ENCODE measurements at places on chromosomes 13 and 19.

DNA sequence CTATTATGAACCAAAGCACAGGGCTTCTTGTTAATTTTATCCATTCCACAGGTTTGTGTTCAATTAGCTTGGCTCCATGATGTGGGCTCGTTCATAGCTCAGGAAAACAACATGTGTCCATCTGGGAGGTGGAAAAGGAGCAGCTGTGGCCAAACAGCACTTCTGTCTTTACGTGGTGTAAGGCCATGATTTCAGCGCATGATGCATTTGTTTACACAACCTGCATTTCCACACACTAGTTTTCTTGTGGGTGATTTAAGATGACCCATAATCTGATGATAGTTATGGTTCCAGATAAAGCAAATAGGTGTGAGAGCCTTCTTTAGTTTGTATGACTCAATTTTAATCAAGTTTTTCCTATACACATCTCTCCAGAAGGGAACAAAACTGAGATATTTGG, 101.7 kb downstream of the TNFRSF19 start:
- DNase-seq = no peak

DNA sequence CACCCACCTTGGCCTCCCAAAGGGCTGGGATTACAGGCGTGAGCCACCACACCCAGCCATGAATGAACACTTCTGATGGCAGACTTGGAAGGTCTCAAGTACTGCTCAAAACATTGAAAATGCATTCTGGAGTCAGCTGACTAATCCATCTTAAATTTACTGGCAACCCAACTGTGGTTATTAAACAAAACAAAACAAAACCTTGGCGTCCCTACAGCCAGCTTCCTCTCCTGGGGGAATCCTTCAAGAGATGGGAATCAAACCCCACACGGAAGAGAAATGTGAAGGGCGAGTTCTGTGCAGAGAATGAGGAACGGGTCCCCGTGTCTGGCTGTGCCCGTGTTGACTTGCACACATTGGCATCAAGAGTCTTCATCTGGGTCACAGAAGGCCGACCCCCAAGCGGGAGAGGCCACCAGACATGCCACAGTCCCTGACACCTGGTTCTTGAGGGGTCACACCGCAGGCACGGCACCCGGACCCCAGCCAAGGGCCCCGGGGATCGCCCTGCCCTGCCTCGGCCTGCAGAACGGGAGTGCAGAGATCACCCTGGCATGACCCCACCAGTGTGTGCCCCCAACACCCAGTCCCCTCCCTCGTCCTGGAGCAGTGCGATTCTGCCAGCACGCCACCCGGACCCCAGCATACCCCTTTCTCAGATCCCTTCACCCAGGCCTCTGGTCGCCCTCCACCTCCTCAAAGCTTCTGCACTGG, 3.2 kb downstream of the MAP2K2 start:
- no peak for DNase-seq

GRCh38 chr19:19459707-19460251, 54.3 kb downstream of the GATAD2A start:
- DNase-seq = peak; percentile 4

- no peak for DNase-seq
Measured at GRCh38 chr19:43569657-43570056, 5.7 kb downstream of the XRCC1 start.

GRCh38 chr19:21323000-21323399, 6.2 kb downstream of the ZNF708 start:
- no peak for DNase-seq

DNA sequence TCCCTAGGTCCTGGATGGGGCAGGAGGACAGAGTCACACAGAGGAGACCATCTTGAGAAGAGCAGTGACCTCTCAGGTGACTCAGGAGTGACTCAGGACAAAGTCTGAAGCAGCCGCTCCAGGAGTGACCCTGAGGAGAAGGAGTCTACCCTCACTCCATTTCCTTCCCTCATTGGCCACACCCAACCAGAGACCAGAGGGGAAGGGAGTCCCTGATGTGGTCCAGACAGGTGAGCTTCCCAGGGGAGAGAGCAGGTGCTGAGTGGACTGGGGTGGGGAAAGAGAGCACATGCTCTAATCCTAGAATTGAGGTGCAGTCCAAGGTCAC, 75.5 kb upstream of the MEDAG start:
- DNase-seq = no peak

GRCh38 chr19:7729831-7730285, 2.1 kb downstream of the CLEC4G start:
- no peak for DNase-seq

GRCh38 chr13:43128504-43128961, 105.1 kb downstream of the DNAJC15 start:
- DNase-seq = no peak

DNA sequence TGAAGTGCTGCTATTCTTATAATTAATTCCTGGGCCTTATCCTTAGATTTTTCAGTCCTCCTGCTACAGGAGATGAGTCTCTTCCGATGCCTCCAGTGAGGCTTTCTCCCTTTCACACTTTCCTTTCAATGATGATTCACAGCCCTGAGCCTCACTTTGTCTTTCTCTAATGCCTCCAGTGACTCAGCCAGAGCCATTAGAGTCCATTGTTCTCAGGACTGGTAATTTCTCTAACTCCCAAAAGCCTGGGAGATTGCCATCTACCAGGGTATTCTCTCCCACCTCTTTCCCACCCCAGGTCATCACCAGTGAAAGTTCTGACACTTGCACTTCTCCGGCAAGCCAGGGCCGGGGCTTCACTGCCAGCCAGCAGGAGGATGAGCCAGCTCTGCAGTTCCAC, 49.6 kb upstream of the ARGLU1 start:
- no peak for DNase-seq

DNA sequence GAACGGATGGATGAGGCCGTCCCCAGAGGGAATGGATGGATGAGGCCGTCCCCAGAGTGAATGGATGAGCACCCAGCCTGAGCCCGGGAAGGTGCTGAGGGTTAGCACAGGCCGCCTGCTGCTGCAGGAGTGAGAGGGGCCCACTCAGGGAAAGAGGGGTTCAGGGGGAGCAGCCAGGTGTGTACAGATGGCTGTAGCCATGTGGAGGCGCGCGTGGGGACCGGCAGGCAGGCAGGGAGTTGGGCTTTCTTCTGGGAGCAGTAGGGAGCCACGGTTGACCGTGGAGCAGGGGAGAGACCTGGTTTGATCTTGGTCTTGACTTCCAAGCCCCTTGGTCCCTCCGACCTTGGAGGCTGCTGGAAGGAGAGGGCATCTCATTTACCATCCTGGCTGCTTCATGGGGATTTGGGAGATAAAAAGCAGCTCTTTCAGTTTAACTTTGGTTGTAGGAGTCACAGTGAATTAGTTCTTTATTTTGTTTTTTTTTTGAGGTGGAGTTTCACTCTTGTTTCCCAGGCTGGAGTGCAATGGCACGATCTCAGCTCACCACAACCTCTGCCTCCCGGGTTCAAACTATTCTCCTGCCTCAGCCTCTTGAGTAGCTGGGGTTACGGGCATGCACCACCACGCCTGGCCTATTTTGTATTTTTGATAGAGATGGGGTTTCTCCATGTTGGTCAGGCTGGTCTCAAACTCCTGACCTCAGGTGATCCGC, 24.7 kb downstream of the ARID3A start:
- DNase-seq = no peak

DNA sequence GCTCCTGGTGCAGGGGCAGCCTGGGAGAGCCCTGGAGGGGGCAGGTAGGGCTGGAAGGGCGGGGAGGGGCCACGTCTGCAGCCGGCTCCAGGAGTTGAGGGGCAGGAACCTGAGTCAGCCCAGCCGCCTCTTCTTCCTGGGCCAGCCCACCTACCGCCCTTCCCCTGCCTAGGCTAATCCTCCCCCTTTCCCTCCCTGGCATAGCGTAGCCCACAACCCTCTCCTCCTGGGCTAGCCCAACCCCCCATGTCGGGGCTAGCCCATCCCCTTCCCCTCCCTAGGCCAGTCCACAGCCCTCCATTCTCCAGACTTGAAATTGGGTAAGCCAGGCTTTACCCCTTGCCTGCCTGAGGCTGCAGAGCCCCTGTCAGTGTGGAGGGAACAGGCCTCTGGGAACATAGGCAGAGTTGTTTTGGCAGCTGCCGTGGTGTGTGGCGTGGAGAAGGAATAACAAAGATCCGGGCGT, 20.6 kb upstream of the WDR18 start:
- DNase-seq = no peak

DNA sequence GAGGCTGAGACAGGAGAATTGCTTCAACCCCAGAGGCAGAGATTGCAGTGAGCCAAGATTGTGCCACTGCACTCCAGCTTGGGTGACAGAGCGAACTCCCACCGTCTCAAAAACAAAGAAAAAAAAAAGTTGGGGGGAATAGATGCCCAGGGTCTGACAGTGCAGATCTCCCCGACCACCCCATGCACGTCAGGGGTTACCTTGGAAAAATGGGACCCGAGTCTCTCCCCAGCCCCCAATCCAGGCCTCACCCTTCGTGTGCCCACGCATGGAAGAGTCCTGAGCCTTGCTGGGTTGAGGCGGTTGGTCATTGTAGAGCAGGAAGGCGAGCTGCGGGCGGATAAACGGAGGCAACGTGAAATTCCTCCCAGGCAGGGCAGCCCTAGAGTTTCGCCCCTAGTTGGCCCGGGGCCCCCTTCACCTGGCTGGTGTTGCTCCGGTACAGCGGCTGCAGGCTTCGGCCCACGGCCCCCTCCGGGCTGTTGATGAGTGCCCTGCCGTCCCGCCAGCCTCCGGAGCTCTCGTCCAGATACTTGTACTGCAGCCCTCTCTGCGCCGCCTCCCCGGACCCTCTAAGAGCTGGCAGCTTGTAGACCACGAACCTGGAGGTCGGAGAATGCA, 588 bp downstream of the DNASE2 start:
- DNase-seq = no peak

GRCh38 chr13:106100171-106100919, 435.1 kb downstream of the EFNB2 start:
- no peak for DNase-seq

GRCh38 chr13:107512551-107512950, 702.8 kb downstream of the LIG4 start:
- no peak for DNase-seq

- no peak for DNase-seq
Measured at GRCh38 chr19:34961775-34962686, 2.0 kb downstream of the ZNF792 start.

GRCh38 chr13:80430561-80430960, 89.6 kb upstream of the SPRY2 start:
- no peak for DNase-seq

DNA sequence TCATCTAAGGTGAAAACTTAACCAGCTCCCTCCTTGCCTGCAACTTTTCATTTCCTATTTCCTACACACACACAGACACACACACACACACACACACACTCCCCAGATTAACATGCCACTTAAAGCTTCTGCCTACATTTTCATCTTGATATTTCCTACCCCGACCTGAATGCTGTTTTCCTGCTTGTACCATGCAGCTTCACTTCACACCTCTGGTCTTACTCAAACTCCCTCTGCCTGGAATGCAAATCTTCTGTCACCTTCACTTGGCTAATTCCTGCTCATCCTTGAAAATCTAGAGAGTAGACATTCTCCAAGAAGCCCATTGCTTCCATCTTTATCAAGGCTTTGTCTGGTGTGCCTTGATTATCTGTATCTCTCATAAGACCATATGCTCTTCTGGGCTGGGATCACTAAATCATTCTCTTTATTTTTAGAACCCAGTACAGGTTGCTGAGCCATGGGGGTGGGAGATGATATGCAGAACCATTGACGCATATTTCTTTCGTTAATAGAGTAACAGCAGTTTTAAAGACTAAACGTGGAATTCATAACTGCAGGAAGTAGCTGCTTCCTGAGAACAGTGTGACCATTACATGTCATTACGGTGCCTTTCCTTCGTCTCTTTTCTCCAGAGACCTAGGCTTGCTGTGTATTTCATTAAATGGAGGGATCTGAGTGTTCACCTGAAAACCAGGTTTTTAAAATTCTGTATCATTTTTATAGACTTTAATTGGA, 37.7 kb downstream of the CNMD start:
- no peak for DNase-seq

- DNase-seq = no peak
Measured at GRCh38 chr13:99218126-99218525, 17.5 kb downstream of the UBAC2 start.

DNA sequence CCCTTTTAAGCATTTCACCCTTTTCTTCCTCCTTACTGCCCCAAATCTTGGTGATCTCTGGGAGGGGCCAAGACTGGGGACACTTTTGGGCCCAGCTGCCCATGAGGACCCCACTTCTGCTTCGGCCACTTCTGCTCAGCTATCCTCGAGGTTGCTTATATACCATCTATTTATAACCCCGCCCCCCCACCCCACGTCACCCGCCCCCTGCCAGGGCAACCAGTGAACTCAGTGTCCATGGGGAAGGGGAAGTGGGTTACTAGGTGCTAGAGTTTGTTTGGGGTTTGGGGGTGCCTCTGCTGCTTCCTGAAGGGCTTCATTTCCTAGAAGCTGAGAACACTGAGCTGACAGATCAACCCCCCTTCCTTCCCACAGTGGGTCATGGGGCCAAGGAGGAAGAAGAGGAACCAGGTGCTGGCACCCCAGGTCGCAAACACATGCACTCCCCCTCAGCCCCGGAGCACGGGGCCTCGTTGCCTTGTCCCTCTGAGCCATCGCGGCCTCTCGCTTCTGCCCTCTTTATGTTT, 6.1 kb upstream of the ADGRE5 start:
- no peak for DNase-seq

GRCh38 chr13:94065741-94066140, 413.7 kb downstream of the DCT start:
- DNase-seq = no peak

GRCh38 chr19:57103573-57104277, 16.1 kb upstream of the USP29 start:
- DNase-seq = peak; percentile 31

DNA sequence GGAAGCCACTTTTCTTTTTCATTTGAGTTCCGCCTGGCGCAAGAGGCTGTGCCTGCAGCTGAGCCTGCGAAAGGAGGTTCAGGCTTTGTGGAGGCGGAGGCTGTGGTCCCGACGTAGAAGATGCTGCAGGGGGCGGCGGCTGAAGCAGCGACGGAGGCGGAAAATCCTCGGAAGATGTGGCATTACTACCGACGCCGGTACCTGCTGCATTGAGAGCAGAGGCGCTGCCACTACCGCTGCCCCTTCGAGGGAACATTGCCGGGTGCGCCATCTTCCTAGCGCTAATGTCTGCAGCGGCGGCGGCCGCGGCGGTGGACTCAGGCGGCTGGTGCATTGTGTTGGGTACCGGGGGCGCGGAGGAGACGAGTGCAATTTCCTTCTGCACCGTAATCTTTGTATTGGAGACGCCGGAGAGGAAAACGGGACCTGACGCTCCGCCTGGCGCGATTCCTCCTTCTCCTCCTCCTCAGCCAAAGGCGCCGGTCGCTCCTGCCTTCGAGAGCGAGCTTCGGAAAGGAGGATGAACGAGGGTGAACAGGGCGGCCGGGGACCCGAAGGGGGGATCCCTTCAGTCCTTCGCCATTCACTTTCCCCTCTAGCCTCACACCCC, at the start of gene TSC22D1:
TSC22D1 (minus strand) TSS at position 590 of the 610 bp plus-strand sequence; CDS start at position 334, 256 bp downstream.
- DNase-seq = no peak

GRCh38 chr19:1070931-1071791, 4.2 kb downstream of the ARHGAP45 start:
- DNase-seq = no peak

GRCh38 chr19:48752496-48753365, at the start of gene FUT1:
Gene FUT1 (minus strand): TSS chr19:48752641. CDS start chr19:48751281, 1,360 bp downstream.
- DNase-seq = no peak

- DNase-seq = no peak
Measured at GRCh38 chr13:76965759-76966421, 17.6 kb downstream of the ACOD1 start.
